GM12892 (cell line): ENCODE measurements at places on chromosomes 4 and X.

DNA sequence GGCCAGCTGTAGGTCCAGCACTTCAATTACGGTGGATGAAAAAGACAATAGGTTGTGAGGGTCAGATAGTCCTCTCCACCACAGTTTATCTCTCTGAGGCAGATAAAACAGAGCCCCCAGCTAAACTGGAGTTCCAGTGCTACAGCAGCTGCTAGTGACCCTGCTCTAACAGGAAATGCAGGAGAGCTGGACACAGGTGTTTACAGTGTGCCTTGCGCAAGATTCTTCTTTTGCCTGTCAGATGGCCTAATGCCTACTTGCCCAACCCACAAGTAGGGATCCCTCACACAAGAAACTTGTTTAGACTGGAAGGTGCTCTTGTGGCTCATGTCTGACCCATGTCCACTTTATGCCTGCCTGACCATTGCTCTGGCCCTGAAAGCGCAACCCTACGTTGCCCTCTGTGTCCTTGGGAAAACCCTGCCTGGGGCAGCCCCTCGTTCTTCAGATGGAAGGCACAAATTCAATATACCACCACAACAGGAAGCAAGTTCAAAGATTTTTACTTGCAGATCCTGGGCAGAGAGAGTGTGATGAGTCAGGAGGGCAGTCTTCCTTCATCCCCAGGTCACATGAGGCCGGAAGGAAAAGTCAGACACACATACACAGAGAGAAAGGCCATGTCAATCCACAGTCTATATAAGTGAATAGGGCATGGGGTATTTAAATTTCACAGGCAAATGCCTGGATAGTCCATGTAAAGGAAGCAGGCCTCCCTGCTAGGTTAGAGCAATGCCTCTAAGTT lies 105.1 kb upstream of the ADGRL3 start:
- DNase-seq = no peak

DNA sequence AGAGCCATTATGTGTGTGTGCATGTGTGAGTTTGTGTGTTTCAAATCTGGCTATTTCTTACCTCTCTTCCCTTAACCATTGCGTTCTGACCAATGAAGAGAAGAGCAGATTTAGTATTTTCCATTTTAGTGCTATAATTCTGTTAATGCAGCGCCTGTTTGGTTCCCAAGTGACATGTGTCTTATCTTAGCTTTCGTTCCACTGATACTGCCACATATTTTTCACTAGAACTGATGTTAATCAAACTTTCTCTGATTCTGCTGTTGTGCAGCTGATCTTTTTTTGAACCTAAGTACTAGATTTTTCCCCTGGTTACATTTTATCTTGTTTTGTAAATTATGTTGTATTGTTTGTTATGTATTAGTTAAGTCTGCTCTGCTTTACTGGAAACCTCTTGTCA lies 152.9 kb upstream of the MID1 start:
- no peak for DNase-seq

DNA sequence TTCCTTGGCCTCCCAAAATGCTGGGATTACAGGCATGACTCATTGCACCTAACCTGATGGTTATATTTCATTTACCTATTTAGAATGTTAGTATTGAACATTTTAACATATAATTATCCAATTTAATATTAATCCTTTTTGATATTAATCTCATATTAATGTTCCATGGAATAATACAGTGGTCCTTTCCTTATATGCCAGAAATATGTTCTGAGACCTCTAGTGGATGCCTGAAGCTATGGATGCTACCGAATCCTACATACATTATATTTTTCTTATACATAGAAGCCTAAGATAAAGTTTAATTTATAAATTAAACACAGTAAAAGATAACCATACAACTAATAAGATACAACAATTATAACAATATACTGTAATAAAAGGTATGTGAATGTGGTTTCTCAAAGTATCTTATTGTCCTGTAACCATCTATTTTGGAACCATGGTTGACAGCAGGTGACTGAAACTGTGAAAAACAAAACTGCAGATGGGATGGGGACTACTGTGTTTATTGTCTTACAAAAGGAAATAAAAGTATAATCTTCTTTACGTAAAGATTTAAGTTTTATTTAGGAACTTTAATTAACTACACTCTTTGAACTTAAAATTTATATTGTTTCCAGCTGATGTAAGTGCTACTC lies 431.4 kb downstream of the GRID2 start:
- DNase-seq = no peak

DNA sequence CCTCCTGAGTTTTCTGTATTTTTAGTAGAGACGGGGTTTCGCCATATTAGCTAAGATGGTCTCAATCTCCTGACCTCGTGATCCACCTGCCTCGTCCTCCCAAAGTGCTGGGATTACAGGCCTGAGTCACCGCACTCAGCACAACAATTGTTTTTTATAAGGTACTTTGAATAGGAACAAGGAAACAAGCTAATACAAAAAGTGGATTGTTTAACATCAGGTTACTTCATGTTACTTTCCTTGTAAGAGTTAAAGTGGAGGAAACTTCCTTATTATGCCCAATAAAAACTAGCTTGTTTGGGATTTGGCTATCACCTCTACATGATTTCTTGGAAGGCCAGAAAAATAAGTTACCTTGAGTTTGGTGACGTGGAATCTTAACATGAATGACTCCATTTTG lies 698.7 kb downstream of the CCSER1 start:
- no peak for DNase-seq

DNA sequence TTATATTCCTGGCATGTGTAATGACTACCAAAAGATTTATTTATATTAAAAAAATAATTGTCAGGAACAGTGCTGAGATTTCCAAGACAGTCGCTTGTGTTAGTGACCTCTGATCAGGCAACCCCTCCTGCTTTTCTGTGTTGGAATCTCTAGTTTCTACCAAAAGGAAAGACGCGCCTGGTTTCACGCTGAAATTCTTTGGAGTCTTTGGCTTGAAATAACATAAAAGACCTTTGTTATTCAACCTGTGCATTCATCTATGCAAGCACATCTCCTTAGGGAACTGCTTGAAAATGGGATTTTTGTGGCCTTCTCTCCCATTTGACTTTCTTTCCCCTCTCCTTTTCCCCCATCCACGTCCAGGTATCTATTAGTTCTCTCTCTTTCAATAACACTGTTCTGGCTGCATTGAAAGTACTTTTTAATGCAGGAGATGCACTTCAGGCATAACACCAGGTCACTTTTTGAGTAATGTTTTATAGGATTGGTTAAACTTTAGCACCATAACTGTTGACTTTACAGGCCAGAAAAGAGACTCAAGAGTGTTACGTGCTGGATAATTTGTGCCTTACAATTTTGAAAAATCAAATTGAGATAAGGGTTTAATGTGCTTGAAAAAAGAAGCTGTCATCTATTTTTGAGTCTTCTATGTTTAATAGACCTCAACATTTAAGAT lies 172.7 kb downstream of the GPAT3 start:
- no peak for DNase-seq

DNA sequence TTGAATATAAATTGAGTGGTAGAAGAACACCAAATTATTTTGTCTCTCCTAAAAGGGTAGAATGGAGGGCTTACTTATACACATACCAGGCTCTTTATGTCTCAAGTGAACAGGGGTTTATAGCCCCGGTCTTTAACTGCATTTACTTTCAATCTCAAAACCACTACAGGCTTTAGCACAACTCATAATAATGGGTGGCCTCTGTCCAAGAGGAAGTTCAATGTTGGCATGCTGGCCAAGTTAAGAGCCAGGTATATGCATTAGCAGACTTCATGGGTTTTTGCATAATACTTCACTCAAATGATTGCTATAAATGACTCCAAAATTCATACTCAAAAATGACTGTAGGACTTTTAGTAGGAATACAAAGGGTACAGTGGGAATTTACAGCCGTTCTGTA lies 118.5 kb upstream of the OTUD4 start:
- DNase-seq = no peak

- DNase-seq = no peak
Observed at GRCh38 chr4:121277194-121278105, 103.4 kb downstream of the QRFPR start.

GRCh38 chr4:145523117-145523516 lies 41.5 kb downstream of the SMAD1 start:
- no peak for DNase-seq

GRCh38 chrX:143437439-143437838 lies 79.8 kb downstream of the SPANXN3 start:
- no peak for DNase-seq
